Neural crest cell (in vitro differentiated cells): ENCODE measurements at places on chromosomes 3 and 15. TPM values are rescaled to one million over a fixed set of nuclear protein-coding genes. Genes with fewer than 3 reads are reported as not detected.

GRCh38 chr15:58409861-58410260, 21.9 kb upstream of the LIPC start:
- DNase-seq, result no peak

DNA sequence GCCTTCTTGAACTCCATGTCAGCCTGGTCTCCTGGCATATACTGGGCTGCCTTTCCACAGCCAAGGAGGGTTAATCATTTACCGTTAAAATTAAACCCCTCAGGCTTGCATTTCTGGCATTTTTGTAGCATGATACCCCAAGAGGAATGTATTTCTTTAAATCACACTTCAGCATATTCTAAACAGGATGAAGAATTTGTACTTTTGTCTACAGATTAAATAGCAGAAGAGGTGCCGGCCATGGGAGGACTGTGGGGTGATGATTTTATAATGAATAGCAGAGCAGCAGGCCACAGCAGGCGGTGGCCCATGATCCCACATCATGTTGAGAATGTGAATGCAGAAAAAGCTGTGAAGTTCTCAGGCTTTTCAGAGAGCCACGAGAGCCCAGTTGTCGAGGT, 90.2 kb downstream of the ARNT2 start:
- no peak for DNase-seq

- DNase-seq, result no peak
These were observed 43.5 kb downstream of the GOLGA6L2 start for GRCh38 chr15:23403550-23403949.

The NAALADL2 gene
- 2.8 and 4.3 TPM in 2 replicates for total RNA-seq

The STT3B gene
- total RNA-seq, result 113 and 116 TPM in 2 replicates

- DNase-seq, result no peak
These were observed 225.8 kb upstream of the ICE2 start for GRCh38 chr15:60704717-60705116.

GRCh38 chr3:185866555-185866954, 41.7 kb upstream of the IGF2BP2 start:
- DNase-seq, result no peak

DNA sequence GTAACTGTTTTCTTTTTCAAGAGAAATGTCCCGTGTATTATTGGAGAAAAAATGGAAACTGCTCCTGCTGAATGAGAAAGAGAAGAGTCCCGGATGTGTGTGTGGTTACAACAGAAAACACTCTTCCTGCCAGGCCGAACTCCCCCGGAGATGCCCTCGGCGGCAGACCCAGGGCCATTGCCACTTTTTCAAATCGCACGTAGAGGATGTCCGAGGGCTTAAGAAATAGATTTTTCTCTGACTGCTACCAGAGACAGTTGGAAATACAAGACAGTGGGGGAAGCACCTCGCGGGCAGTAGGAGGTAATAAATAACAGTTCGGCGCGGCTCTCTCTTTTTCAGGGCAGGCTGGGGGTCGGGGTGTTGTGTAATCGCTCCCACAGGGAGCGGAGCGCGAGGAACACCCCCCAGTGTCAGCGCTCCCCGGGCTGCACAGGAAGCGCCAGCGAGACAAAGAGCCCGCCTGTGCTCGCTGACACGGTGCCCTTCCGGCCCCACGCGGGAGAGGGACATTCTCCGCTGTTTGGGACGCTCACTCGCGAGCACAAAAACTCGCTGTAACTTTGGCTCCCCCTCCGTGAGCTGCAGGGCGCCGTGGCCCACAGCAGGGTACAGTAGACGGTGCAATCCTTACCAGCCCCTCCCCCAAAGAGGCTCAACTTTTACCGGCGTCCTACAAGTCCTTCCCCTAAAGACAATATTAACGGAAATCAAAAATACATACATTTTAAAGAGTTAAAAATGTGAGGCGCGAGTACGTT, 1.1 kb downstream of the VGLL4 start:
- peak; percentile 37 for DNase-seq

- no peak for DNase-seq
These were observed 106.2 kb downstream of the TLE3 start for GRCh38 chr15:69991551-69991980.

GRCh38 chr15:49832511-49832910, 211.7 kb downstream of the DTWD1 start:
- DNase-seq, result no peak

The MYO9A gene
- total RNA-seq, result 31.3 and 33.6 TPM in 2 replicates

The ALDH1A3 gene
- total RNA-seq, result 8.0 and 9.2 TPM in 2 replicates

GRCh38 chr3:43210049-43211027, 76.0 kb upstream of the SNRK start:
- no peak for DNase-seq

The PKM gene
- 905 and 917 TPM in 2 replicates for total RNA-seq

DNA sequence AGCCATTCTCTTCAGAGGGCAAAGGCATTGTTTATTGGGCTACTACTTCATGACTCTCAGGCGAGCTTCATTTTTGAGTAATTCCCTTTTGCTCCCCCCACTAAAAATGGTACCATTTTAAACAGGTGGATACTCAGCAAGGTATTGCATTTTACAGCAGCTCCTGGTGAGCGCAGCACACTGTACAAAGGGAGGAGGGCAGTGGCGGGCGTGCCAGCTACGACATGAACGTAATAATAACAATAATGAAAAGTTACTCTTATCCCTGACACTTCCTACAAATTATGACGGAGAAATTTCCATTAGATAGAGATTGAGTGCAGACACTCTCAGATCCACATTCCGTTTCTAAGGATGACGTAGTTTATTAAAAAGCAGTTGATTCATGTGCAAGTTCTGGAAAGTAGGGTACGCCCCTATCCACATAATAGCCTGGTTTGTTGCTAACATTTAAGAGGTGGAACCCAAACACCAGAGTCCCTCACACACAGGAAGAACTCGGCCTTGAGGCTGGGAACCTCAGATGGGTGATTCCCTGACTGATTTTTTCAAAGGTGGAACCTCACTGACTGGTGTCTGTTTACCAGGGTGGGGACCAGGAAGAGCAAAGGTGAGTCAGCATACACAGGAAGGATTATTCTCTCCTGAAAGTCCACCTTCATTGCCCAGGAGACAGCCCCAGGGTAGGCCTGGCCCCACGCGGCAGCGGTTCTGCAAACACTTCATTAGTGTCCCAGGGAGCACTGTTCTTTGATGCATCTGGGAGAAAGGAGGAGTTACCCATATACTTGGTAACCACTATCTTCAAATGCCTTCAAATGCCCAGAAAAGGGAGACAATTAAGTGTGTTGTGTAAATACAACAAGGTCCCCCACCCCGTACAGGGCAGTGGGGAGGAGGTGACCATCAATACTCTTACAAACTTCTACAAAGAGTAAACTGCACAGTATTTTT, 69.9 kb downstream of the LDHAL6B start:
- no peak for DNase-seq

DNA sequence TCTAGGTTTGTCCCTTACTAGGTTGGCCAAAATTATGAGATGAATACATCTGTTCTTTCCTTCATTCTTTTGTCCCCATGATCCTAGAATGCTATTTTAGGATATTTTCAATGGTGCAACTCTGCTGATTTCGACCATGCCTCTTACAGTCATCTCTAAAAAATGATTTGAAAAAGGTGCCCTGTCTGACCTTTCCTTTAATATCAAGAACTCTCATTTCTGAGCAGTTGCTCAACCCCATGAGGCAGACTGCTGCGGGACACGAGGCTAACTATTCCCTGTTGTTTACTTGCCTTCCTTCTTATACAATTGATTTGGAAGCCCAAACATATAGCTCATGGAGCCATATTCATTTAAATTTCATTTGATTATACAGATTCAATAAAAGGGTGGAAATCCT, 14.6 kb downstream of the PLSCR2 start:
- DNase-seq, result no peak

DNA sequence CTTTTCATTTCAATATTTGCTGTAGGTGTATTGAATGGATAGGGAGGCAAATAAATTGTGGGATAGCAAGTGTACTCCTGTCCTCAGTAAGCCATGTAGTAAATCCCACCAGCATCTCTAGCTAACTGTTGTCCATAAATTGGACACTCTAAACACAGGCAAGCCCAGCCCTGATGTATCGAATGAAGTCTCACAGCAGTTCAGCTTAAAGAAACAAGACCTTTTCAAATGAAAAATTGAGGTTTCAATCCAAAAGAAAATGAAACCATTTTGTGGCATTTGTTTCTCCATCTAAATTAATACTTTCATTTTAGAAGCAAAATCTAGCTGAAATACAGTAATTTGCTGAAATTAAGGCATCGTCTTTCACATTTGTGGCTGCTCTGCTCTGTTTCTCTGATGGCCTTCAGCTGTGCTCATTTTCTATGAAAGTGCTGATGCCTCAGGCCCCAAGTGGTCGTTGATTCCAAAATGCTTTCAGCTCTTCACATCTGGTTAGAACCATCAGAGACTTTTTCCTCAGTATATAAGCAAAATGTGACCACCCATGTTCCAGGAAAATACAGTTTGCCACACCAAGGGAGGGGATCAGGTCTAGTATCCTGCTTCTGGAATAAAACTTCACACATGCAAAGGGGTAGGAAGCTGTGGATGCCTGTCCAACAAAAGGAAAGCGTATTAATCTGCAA, 245.0 kb downstream of the ZMAT3 start:
- DNase-seq, result no peak

DNA sequence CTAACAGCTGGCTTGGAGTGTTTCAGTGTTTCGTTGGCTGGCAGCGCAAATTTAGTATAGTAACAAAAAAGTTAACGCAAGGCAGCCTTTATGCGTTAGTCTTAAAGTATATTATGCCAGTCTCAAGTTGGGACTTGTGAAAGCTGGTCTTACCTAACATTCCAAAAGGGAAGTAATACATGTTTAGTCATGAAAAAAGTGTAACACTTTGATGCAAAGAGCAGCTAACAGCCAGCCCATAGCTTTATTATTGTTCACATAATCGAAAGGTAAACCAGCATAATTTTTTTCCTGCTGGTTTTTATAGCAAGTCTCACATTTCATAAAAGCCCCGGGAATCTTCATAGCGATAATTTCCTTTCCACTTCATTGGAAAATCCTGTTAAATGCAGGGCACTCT, 2.4 kb upstream of the GPR87 start:
- no peak for DNase-seq

GRCh38 chr15:73265536-73266153, 103.1 kb downstream of the HCN4 start:
- peak; percentile 44 for DNase-seq

The CLRN1 gene
- not detected in 2 replicates for total RNA-seq

DNA sequence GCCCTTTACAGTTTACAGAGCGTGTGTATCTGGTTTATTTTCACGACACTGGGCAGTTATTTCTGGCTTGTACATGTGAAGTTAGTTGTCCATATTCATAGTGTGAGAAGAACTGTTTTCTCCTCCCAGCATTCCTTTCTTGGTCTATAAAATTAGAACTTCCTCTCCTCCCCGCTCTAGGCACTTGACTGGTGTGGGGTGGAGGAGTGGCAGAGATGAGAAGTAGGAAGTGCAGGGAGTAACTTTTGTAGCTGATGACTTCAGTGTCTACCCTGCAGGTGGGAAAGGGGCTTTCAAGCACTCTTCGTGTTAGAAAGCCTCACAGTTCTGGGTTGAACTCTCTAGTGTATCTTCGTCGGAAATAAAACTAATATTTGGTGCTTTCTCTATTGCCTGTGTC, 13.4 kb downstream of the APOD start:
- DNase-seq, result no peak

DNA sequence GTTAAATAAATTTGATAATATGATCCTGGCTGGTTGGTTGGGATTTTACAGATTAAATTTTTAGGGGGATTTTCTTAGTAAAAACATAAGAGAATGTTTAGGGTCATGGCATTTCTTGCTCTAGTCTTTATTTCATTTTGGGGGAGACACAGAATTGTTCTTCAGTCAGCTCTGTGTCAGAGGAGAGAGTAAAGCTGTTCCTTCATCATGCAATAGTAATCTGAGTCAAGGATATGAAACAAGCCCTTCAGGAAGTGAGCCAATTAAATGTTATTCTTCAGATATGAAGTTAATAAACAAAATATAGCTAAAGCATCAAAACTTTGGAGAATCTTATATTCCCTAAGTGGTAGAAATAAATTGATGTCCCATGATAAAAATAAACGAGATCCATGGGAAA, 22.9 kb upstream of the SLC4A7 start:
- DNase-seq, result no peak

The RARB gene
- 0.98 and 1.9 TPM in 2 replicates for total RNA-seq

The DUOXA2 gene
- not detected in 2 replicates for total RNA-seq

DNA sequence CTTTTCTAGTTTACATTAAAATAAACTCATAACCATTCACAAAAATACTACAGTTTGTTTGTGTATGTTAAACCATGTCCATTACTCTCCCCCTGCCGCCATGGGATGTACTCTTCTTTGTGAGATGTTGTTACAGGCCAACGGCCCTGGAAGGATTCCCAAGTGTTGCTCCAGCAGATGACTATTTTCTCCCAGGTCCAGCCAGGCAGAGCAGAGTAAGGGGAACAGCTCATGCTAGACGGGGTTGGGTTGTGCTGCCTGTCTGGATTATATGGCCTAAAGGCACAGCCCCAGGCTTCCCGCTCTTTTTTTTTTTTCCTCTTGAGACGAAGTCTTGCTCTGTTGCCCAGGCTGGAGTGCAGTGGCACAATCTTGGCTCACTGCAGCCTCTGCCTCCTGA, 24.5 kb upstream of the SLCO2A1 start:
- no peak for DNase-seq

DNA sequence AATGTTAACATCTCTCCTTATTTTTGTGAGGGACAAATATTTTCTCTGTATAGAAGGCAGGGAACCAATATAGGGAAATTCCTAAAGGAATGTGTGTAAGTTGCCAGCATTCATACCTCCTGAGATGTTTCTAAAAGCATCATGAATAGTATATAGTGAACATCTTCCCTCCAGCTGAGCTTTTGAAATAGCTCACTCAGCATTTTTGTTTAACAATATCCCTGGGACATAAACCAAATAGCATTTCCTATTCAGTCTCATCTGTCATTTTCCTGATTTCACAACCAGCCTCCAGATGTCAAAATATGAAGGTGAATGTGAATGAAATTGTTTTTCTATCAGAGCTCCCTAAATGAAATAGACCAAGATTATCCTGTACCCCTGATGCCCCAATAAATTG, 137.2 kb downstream of the PPM1L start:
- no peak for DNase-seq

DNA sequence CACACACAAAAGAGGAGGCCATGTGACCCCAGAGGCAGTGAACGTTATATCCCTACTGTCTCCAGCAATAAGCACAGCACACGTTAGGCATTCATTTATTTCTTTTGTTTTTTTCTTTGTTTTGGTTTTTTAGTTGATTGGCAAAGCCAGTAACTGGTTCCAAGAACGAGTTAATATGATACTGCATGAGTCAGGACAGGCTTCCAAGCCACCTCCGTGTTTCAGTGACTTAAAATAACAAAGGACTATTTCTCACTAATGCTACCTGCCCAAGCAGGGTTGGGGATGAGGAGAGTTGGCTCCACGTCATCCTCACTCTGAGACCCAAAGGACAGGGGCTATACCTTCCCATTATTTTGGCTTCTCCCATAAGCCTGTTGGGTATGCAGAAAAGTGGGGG, 130.5 kb downstream of the ST8SIA2 start:
- DNase-seq, result no peak

The TMF1 gene
- total RNA-seq, result 18.5 and 21.3 TPM in 2 replicates

DNA sequence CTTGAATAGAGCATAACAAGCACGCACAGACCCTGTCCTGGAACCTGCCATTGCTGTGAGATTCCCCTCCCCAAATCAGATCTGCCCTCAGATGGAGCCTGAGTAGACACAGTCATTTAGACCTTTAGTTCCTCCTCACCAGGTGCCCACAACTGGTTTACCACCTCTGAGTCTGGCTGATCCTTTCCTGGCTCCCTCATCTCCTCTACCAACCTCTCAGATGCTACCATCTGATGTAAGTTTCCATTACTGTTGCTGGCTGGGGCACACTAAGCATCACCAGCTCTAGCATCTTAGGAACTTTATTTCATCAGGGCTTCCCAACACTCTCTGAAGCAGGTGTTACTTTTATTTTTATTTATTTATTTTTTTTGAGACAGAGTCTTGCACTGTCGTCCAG, 288.3 kb downstream of the TLE3 start:
- DNase-seq, result no peak

GRCh38 chr15:94125156-94125555, 106.2 kb upstream of the MCTP2 start:
- DNase-seq, result no peak
